ENCODE measurements at places on chromosomes 11 and 22.
A peak's percentile ranks its signal among the peaks of the same experiment; 100 is the strongest.

DNA sequence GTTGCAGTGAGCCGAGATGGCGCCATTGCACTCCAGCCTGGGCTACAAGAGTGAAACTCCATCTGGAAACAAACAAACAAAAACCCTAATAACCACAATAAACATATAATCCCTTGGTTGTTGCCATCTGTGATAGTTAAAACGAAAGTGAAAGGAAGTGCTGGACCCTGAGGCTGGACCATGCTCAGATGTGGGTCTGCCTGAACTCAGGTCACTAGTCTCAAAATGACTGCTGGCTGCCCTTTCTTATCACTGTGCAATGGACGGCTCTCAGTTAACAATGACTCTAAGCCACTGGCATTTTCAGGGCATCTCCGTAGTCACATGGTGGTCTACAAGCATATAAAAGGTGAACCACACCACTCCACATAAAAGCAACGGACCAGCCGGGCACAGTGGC, 48.2 kb upstream of the FTH1 start:
- no peak for DNase-seq

GRCh38 chr11:121246021-121246768, 46.4 kb upstream of the SC5D start:
- DNase-seq: no peak

- DNase-seq: no peak
Measured at GRCh38 chr22:49413551-49413950, 414.1 kb downstream of the BRD1 start.

DNA sequence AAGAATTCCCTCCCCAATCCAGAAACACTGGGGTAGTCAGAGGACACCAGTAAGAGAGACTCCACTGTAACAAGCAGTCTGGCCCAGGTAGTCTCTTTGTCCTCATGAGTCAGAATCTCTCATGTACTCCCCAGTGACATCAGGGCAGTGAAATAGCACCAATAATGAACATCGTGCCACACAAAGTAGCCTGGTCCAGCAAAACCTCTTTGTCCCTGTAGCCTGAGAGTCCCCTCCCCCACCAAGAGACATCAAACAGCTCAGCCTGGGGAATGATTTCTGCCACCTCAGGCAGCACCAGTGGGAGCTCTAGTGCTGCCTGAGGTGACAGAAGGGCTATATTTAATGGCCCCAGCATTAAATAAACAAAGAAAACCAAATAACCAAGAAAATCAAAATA, 88.1 kb downstream of the SBF2 start:
- DNase-seq: no peak

GRCh38 chr11:30106222-30107181, 89.7 kb upstream of the KCNA4 start:
- no peak for DNase-seq

- DNase-seq: peak; percentile 51
Measured at GRCh38 chr11:46279126-46280099, 2.0 kb downstream of the CREB3L1 start.

- peak; percentile 43 for DNase-seq
Measured at GRCh38 chr11:11265994-11266606, 87.0 kb downstream of the CSNK2A3 start.

GRCh38 chr22:40628354-40629042, 8.0 kb downstream of the MRTFA start:
- no peak for DNase-seq

- DNase-seq: no peak
Measured at GRCh38 chr22:29377979-29378378, 10.4 kb downstream of the AP1B1 start.

DNA sequence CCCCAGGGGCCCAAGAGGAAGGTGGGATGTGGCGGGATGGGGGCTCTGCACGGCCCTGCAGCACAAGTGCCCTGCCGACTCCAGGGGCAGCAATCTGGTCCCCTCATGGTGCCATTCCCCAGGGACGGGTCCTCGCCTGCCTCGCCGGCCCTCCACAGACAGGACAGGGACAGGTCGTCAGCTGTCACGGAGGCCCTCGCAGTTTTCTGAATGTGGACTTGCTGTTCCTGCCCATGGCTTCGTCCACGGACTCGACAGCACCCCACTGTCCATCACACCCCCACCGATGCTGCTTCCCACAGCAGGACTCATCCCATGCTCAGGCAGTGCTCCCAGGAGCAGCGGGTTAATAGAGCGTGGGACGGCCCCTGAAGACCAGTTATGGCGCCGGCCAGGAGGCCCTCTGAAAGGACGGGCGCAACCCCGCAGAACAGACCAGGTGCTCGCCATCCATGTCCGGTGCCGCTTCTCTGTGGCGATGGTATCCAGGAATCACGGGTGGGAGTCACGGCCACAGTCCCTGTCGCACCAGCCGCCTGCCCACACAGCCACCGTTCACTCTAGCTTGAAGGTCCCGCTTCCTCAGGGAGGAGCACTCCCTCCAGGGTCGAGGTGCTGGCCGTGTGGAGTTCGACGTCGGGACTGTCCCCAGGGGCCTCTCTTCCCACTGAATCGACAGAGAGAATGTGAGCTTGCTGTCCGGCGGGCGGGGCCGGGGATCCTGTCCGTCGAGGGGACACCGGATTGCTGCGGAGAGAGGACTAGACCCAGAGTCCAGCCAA, 18.5 kb upstream of the MUC2 start:
- DNase-seq: no peak

GRCh38 chr22:22006596-22006990, 24.0 kb upstream of the TOP3B start:
- DNase-seq: no peak

DNA sequence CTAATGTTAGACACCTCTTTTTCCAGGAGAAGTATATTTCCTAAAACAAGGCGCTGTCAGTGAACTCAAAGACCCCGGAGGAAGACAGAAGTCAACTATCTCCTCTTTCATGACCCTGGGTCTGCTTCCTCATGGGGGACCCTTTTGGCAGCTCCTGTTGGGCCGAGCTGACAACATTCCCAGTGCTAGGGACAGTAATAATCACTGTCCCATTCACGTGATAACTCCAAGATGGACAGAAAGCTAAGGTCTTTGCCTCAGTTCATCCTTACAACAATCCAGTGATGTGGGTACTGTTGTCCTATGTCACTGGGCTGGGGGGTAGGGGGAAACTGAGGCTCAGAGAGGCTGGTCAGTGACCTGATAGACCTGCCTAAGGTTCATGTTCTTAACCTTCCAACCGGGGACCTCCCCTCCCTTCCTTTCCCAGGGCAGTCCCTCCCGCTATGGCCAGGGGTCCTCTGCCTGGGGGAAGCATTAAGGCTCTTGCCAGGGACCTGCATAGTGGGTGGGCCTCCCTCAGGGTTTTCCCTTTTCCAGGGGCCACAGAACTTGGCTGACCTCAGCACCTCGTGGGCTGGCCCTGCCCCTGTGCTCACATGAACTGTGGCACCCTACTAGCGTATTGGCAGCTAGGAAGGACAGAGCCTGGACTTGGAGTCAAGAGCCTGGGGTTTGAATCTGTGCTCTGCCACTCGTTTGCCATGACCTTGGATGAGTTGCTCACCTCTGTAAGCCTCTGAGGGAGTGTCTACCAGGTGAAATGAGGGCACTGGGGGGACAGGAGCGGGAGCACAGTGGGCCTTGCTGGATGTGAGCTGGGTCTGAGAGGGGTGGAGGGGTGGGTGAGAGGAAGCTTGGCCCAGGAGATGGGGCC, 53.6 kb downstream of the LRRC32 start:
- no peak for DNase-seq

DNA sequence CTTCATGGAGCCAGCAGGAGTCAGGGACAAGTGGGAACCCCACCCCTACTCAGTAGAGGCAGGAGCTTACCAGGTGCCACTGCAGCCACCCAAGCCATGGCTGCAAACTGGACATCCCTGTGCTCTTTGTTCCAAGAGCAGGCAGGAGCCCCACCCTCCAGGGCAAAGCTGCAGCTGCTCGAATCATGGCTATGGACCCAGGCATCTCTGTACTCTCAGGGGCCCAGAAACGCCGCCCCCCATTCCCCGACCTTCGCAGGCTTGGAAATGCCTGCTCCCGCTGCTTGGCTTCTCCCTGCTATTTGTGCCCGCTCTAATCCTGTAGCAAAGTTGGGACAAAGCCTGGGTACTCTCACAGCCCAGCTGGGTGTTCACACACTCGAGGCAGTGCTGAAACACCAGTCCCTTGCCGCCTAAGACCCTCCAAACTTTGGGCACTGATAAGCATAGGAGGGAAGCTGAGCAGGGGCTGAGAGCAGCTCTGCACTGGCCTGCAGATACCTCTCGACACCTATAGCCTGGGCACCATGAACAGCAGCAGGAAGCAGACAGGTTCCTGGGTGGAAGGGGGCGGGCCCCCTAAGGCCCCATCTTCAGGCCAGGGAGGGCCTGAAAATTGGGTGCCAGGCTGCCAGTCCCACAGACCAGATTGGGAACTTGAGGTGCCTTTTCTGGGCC, 402.4 kb downstream of the LRRC4C start:
- no peak for DNase-seq

- no peak for DNase-seq
Measured at GRCh38 chr11:17972987-17973386, 39.9 kb downstream of the SERGEF start.

- no peak for DNase-seq
Measured at GRCh38 chr11:94934846-94935245, 38.5 kb downstream of the CWC15 start.

GRCh38 chr11:17376493-17376892, 12.0 kb downstream of the KCNJ11 start:
- DNase-seq: no peak

GRCh38 chr11:106420048-106420665, 342.7 kb downstream of the AASDHPPT start:
- no peak for DNase-seq

DNA sequence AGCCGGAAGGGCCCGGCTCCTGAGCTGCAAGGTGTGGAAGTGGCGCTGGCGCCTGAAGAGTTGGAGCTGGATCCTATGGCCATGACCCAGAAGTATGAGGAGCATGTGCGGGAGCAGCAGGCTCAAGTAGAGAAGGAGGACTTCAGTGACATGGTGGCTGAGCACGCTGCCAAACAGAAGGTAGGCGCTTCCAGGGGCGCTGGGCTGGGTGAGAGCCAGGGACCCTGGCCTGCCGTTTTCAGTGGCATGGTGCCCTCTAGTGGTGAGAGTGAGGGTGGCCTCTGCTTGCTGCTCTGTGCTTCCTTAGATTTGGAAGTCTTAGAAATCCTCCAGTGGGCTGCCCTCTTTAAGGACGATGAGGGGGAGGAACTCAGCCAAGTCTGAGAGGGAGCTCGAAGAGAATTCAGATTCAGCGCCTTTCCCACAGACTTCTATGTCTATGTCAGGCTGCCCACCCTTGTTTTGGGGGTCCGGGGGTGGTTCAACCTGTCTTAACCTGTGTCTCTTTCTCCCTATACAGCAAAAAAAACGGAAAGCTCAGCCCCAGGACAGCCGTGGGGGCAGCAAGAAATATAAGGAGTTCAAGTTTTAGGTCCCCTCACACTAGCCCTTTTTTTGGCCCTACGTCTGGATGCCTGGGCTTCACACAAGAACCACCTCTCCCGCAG, 1.8 kb upstream of the PACS1 start:
- peak; percentile 79 for DNase-seq

- DNase-seq: no peak
Measured at GRCh38 chr11:103433386-103434072, 324.3 kb downstream of the DYNC2H1 start.

- DNase-seq: peak; percentile 6
Measured at GRCh38 chr11:83241291-83241946, 44.7 kb downstream of the CCDC90B start.

- no peak for DNase-seq
Measured at GRCh38 chr22:17580441-17581031, 17.2 kb downstream of the SLC25A18 start.

All from NCI-H345 (cell line).